ENCODE measurements at places on chromosomes 6 and 20. TPM values are rescaled to one million over a fixed set of nuclear protein-coding genes. Genes with fewer than 3 reads are reported as not detected.

- DNase-seq, result no peak
These were observed 698.1 kb downstream of the DHX35 start for GRCh38 chr20:39660226-39660625.

DNA sequence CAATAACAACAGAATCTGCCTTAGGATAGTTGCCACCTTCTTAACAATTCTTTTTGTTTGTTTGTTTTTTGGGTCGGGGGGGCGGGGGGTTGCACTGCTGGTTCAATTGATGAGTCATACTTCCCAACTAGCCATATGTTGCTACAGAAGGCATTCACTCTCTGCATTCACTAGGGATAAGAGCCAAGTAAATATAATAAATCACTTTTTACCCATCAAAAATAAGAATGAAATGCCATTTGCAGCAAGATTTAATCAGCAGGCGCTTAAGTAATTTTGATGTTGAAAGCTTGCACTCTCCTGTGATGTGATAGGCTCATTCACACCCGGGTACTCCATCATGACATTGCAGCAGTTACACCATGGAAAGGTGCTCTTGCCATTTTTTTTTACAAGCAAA lies 209.8 kb downstream of the HIVEP2 start:
- DNase-seq, result peak; percentile 15

GRCh38 chr6:131532580-131533039 lies 40.4 kb upstream of the ARG1 start:
- DNase-seq, result no peak

GRCh38 chr20:48574383-48574782 lies 253.4 kb downstream of the PREX1 start:
- DNase-seq, result peak; percentile 77

GRCh38 chr6:31525932-31526591 lies 2.7 kb upstream of the MCCD1 start:
- no peak for DNase-seq

Gene GPR6
- total RNA-seq, result not detected

DNA sequence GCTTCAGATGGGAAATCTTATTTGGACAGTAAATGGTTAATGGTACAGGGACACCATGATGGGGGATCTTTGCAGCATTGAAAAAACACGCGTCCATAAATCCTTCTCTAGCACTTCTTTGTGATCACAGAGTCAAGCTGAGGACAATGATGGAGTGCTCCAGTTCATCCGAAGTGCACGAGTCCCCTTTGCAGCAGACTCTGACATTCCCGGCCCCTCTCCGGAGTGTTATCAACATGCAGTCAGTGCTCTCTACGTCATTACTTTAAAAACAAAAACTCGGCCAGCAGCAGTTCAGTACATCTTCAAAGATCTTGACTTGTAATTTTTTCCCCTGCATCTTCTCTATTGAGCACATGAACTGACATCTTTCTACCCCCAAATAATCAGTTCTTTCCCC lies 185.5 kb upstream of the AKAP12 start:
- no peak for DNase-seq

- DNase-seq, result no peak
These were observed 35.6 kb upstream of the TAGAP start for GRCh38 chr6:159080217-159080976.

GRCh38 chr20:58988565-58988882 lies 7.5 kb downstream of the NELFCD start:
- no peak for DNase-seq

Gene TOX2
- 0.12 TPM for total RNA-seq

GRCh38 chr6:53822401-53823125 lies 27.8 kb downstream of the LRRC1 start:
- no peak for DNase-seq

GRCh38 chr6:41405941-41406727 lies 70.7 kb downstream of the NCR2 start:
- no peak for DNase-seq

- DNase-seq, result no peak
These were observed 15.4 kb downstream of the LINC00237 start for GRCh38 chr20:21090721-21091120.

Gene ARMH2
- not detected for total RNA-seq

DNA sequence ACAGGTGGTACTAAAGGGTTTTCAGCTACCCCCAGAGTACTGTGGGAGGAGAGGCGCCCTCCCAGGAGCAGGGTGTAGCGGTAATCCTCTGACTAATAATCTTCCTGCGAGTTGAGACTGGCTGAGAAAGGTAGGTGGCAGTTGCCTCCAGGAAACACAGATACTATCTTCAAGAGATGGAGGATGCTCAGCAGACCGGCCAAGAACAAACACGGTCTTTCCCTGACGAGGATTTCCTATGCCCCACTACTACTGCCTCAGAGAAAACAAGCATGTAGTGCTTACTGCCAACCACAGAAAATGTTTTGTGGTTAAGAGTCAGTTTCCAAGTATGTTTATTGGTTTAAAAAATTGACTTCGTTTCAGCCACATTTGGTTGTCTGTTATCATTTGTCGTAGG lies 26.8 kb downstream of the C6orf89 start:
- DNase-seq, result peak; percentile 86

GRCh38 chr6:1481286-1481685 lies 91.9 kb downstream of the FOXF2 start:
- DNase-seq, result peak; percentile 37

- no peak for DNase-seq
These were observed 73.5 kb upstream of the DST start for GRCh38 chr6:56716229-56716628.

GRCh38 chr6:511488-512137 lies 120.1 kb downstream of the IRF4 start:
- no peak for DNase-seq

GRCh38 chr6:7615611-7616383 lies 25.8 kb downstream of the SNRNP48 start:
- DNase-seq, result peak; percentile 44

- no peak for DNase-seq
These were observed 5.2 kb downstream of the BCAS4 start for GRCh38 chr20:50799890-50800550.

- DNase-seq, result peak; percentile 82
These were observed 302.7 kb upstream of the ZFP64 start for GRCh38 chr20:52494244-52494643.

Gene RGS17
- 1.1 TPM for total RNA-seq

Gene TRERF1
- 5.2 TPM for total RNA-seq

Gene EMILIN3
- total RNA-seq, result not detected

DNA sequence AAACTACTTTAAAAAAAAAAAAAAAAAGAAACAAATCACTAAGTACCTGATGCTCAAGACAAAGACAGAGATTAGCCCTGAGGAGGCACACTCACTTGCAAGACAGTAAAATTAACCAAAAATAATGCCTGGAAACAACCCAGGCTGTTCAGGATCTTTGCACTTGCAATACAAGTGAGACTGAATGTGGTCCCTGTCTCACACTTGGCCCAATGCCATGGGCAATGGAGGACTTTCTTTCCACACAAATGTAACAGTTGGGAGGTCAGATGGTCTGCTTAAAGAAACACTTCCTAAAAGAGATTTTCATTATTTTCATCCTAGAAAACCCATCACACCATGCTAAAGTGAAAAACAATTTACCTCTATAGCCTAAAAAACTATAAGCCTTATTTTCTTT lies 16.2 kb downstream of the STAU1 start:
- no peak for DNase-seq

Gene TRIM10
- total RNA-seq, result not detected

DNA sequence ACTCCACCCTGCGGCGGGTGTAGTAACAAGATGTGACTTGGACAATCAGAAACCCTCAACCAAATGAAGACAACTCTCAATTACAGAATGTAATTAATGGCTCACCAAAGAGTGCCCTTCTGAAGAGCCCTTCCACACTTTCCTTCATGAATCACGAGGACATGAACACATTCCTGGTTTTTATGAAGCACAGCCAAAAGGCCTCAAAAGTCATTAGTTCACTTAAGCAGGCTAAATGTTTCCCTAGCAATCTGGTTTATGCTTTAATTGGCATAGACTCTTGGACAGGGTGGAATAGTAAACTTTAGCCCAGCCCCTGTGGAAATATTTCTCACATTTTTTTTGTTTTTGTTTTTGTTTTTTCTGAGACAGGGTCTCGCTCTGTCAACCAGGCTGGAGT lies 20.5 kb downstream of the CPNE5 start:
- no peak for DNase-seq

Gene BTNL2
- not detected for total RNA-seq

- DNase-seq, result peak; percentile 32
These were observed 31.8 kb downstream of the ABRACL start for GRCh38 chr6:139060332-139060731.

Gene LTB
- not detected for total RNA-seq

DNA sequence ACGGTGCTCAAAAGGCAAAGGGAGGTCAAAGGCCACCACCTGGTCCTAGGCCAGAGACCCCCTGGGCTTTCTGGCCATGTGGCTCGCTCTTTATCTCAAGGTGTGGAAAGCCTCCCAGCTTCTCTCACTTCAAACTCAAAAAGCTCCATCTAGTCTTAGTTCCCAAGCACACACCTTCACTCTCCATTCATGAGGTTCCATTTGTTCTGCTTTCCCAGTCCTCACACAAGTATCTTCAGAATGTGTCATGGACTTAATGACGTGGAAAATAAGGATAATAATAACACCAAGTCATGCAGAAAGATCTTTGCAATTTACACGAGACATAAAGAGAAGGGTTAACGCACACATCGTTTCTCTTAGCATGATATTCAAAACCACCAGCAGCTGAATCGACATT lies 219.3 kb downstream of the GMDS start:
- no peak for DNase-seq

- DNase-seq, result no peak
These were observed 2.6 kb downstream of the SAMD5 start for GRCh38 chr6:147510929-147511590.

GRCh38 chr6:149035766-149036165 lies 281.7 kb upstream of the TAB2 start:
- no peak for DNase-seq

Gene SLC12A5
- total RNA-seq, result 0.21 TPM

DNA sequence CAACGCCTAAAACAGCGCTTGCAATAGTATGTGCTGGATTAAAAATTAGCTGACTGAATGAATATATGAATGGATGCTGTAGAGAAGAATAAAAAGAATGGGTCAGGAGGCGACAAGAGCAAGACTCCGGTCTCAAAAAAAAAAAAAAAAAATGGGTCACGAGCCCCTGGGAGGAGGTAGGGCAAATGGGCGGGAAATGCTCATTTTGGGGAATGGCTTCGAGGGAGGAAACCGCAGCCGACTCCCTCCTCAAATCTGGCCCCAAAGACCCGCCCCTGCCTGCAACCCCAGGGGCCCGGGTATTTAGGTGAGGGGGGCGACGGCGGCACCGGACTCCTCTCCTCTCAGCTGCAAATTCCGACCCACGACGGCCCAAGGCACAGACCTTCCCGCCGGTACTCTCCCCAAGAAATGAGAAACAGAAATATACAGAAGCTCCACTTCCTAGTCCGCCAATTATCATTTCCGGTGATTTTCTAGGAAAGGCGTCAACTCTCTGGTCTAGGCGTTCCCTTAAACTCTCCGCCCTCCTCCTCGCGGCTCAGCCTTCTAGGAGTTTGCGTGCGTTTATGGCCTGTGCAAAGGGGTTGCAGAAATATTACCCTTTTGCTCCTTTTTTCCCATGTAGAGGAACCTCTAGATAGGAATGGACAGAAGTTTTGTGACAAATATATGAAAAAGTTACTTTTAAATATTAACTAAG lies at the start of gene ZNF311:
TSS of gene ZNF311 (minus strand) at position 133 of the 703 bp plus-strand sequence. CDS start 1,361 bp downstream, outside the sequence.
- peak; percentile 85 for DNase-seq

- no peak for DNase-seq
These were observed 61.1 kb upstream of the CCN6 start for GRCh38 chr6:111992851-111993250.

DNA sequence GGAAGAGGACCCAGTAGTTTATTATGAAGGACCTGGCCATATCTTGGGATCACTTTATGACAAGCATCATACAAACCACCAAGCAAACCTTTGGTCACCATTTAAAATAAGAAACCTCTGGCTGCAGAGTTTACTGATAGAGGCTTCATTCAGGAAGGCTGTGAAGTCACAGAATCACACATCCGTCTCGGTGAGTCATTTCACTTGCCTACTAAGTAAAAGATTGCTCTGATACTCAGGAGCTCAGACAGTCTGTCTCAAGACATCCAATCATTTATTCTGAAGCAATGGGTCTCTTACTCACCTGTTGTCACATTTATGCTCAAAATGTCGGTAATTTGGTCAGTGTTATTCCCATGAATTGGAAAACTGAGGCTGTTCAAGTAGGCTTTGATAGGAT lies 33.7 kb downstream of the ADGRF5 start:
- DNase-seq, result no peak

Gene DEFB114
- total RNA-seq, result not detected

DNA sequence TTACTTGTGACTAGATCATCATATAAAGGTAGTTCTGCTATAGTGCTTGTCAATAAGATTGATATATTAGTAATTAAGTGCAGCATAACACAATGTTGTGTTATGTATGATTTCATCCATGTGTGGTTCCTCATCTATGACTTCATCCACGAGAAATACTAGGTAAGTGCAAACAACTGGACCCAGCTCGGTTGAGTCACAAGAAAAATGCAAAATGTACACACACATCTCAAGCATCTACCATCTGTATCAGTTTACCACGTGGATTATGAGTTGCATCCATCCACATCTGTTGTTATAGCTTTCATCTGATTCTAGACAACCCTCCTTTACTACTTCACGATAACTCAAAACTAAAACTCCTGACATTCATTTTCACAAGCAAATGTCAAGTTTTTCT lies 517.0 kb upstream of the CITED2 start:
- DNase-seq, result no peak

DNA sequence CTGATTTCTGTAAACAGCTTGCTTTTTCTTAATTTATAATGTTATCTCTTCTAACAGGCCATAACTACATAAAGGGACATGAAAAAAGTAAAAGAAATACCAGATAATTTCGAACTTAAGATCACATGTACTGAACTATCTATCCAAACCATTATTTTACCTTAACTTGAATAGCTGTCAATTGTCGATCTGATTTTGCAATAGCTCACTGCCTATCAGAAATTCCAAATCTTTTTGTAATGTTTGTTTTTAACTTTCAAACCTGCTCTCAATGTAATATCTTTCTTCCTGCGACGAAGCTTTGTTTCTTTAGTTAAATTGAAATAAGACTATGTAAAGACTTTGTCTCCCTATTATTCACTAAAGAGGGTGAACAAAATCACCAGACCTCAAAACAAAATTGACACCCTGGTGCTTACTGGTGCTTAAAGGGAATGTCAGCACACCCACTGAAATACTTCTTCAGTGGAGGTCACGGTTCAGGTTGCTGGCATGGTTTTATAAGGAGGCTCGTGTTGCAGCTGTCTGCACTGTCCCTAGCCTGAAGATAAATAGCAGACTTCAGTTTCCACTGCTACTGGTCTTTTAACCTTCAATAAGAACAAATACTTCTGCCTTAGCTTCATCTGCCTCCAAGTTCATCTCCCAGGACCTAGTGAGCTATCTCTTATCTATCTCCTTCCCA lies 117.5 kb upstream of the QKI start:
- DNase-seq, result no peak

DNA sequence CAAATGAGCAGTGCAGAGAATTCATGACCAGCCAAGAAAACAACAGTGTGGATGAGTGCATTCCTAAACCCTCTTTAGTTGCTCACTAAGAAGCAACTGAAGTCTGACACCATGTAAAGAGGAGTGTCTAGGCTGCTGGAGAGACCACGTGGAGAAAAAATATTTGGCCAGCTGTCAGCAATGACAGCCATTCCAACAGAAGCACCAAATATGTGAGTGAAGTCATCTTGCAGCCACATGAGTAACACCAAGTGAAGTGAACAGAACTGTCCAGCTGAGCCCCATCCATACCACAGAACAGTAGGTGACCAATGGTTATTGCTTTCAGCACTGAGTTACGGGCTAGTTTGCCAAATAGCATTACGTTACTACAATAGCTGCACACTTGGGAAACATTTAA lies 89.4 kb downstream of the TBXT start:
- DNase-seq, result peak; percentile 57

- peak; percentile 55 for DNase-seq
These were observed 823.9 kb downstream of the PHF3 start for GRCh38 chr6:64459411-64459944.

All from H4 (cell line).